A549 treated with Mapracorat at 1 μM for 4 hours (cell line): ENCODE measurements at places on chromosomes 7 and 10. TPM values are rescaled to one million over a fixed set of nuclear protein-coding genes. Genes with fewer than 3 reads are reported as not detected.

Gene HTR7
- 0.11 to 0.19 TPM (median 0.14 TPM) in 5 replicates for total RNA-seq

Gene NRCAM
- 77.0 to 105 TPM (median 98.6 TPM) in 5 replicates for total RNA-seq

Gene HERC4
- total RNA-seq: 25.6 to 30.6 TPM (median 29.3 TPM) in 5 replicates

Gene KDM7A
- total RNA-seq: 1.7 to 3.4 TPM (median 2.2 TPM) in 5 replicates

Gene TAS2R4
- 0.07 to 0.16 TPM (median 0.14 TPM) in 5 replicates for total RNA-seq

Gene OR2A42
- total RNA-seq: not detected in 5 replicates

Gene DUSP5
- 107 to 157 TPM (median 136 TPM) in 5 replicates for total RNA-seq

Gene ACTR3C
- 0.02 to 0.22 TPM in 2 of 5 replicates, not detected in the others for total RNA-seq

Gene CDHR1
- 0.06 to 0.14 TPM (median 0.08 TPM) in 5 replicates for total RNA-seq
